ENCODE measurements at places on chromosomes 4 and X.

GRCh38 chr4:1027915-1028238 lies 16.5 kb downstream of the FGFRL1 start:
- DNase-seq = no peak

GRCh38 chr4:124177647-124178425 lies 534.7 kb downstream of the ANKRD50 start:
- DNase-seq = no peak

DNA sequence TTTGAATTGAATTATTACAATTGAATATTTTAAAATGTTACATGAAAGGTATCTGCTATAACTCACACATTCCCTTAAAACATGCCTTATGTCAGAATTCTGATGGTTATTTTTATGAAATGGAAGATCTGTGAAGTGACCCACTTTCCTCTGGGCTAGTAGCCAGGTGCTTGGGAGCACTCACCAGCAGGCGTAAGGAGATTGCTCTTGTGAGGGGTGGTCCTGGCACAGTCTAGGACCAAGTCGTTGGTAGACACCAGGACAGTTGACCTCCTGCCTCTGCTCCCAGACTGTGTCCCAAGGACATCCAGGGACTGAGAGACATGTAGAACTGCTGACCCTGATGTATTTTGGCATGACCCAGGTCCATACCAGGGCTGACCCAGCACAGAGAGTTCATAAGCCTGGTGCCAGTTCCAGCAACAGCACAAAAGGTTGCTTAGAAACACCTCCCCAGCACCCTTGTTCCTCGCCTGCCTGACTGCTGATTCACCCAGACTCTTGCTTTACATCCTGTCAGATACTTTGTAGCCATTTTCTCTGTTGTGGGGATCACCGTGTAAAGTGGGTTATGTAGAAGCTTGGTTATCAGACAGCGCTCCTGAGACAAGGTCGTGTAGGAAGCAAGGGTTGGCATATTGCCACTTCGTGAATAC lies 48.5 kb downstream of the NELFA start:
- no peak for DNase-seq

GRCh38 chr4:14771094-14771493 lies 231.2 kb upstream of the CPEB2 start:
- no peak for DNase-seq

DNA sequence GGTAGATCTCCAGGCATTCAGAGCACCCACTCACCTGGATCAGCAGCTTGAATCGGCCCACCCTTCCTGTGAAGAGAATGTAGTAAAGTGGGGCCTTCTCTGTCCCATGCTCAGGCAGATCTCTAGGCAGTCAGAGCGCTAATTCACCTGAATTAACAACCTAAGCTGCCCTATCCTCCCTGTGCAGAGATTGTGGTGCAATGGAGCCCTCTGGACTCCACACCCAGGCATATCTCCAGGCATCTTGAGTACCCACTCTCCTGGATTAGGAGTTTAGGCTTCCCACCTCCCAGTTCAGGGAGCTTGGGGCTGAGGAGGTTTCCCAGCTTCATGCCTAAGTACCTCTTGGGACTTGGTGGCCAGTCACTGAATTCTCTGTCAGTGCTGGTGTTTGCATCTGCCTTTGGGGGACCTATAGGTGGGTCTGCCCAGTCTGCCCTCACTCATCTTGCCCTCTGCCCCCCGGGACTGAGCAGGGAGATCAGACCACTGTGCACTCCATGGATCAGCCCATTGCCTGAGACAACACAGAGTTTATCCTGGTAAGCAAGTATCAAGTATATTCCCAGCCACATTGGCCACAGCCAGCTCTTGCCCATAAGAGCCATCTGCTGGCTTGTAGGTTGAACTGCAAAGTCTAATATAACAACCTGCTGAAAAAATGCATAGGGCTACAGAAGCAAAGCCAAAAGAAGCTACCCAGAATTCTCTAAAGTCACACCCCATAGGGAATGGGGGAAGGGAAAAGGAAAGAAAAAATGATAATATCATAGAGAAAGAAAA lies 372.9 kb downstream of the KLHL13 start:
- DNase-seq = no peak

DNA sequence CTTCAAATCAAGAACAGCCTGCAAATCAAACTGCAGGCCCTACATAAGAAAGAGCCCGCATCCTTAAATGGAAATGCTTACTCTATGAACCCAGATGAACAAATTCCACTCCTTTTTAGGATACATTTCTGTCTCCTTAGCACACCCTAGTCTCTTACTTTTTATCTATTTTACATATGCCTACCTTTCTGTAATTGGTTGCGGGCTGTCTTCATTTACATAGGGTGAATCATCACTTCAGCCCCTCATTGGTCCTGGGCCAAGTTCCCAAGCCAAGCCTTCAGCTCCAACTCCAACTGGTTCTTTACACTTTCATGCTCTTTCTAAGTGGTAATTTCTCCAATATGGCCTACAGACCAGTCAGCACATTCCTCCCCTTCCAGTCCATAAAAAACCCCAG lies 219.3 kb downstream of the TRAM1L1 start:
- DNase-seq = no peak
